ENCODE measurements at places on chromosomes 5 and 9.

GRCh38 chr9:98185021-98185567, 7.3 kb downstream of the CORO2A start:
- DNase-seq, result no peak

- DNase-seq, result no peak
Observed at GRCh38 chr5:38911933-38912332, 66.1 kb downstream of the OSMR start.

DNA sequence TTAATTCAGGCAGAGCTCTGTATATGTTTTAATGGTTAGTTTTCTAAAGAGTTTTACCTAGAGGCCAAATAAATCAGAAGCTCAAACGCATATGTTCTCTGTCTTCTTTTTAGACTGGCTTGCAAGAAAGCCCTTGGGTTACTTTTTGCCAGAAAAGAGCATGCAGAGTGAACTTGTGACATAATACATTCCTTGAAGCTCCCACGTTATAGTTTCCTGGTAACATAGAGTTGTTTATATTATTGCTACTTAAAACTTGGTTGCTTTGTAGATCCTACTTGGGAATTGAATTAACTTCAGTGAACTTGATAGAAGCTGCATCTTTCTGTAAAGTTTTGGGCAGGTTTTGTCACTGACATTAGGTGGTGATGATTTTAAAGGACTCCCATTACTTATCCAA, 102.9 kb downstream of the C9orf152 start:
- DNase-seq, result no peak

- no peak for DNase-seq
Observed at GRCh38 chr5:143065185-143065965, 295.2 kb downstream of the ARHGAP26 start.

- no peak for DNase-seq
Observed at GRCh38 chr5:160473681-160474080, 52.0 kb downstream of the PTTG1 start.

- no peak for DNase-seq
Observed at GRCh38 chr5:144522698-144523097, 352.0 kb downstream of the KCTD16 start.
